Activated CD4-positive, alpha-beta T cell treated with anti-CD3 and anti-CD28 coated beads for 4 hours (primary cell): ENCODE measurements at places on chromosomes 13 and 19.

GRCh38 chr19:4449022-4449638 is 8.5 kb downstream of the UBXN6 start:
- no peak for DNase-seq

- DNase-seq: no peak
Observed at GRCh38 chr19:57850553-57851017, 926 bp downstream of the ZNF587 start.

DNA sequence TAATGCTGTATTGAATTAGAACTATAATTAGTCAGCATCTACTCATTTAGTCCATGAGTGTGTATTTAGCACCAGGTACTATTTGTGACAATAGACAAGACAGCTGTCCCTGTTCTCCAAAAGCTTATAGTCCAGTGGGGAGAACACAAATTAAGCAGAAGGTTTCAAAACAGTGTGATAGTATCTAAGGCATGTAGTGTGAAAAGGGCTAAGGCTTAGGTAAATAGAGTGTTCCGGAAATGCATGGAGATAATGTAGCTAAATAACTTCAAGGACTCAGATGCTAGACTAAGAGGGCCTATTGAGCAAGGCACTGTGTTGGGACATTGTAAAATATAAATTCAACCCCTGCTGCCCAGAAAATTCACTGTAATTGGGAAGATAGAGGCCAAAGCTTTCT is 144.1 kb upstream of the MIR17HG start:
- no peak for DNase-seq

DNA sequence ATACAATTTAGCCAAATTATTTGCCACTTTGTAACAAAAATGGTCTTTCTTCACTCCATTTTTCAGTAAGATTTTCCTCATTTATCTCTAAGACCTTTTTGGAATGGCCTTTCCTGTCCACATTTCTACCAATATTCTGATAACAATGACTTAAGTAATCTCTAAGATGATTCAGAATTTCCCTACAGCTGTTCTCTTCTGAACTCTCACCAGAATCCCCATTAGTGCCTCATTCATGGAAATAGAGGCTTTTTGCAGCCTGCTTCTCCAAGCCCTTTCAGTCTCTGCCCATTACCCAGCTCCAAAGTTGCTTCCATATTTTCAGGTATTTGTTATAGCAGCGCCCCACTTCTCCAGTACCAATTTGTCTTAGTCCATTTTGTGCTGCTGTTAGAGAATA is 867.0 kb downstream of the GPC5 start:
- no peak for DNase-seq

DNA sequence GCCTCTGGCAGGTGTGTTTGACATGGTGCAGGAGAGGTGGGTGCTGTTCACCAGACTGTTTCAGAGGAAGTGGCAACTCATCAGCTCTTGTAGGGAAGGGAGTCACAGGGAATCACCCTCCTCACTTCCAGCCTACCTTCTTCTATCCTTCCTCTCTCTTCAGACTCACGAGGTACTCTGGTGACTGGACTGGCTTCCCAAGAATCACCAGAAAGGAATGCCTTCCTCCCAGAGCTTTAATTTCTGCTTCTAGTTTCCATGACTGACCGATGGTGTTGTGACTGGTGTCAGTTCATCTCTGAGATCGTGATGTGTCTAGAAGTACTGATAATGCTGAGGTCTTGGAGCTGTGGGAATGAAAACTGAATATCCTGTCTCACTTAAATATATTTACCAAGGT is 247.3 kb downstream of the KCTD12 start:
- no peak for DNase-seq

- no peak for DNase-seq
Observed at GRCh38 chr13:44542361-44542760, 33.8 kb downstream of the TSC22D1 start.

GRCh38 chr19:17706750-17707181 is 12.5 kb upstream of the MAP1S start:
- no peak for DNase-seq

GRCh38 chr13:93882086-93882651 is 597.3 kb downstream of the DCT start:
- DNase-seq: no peak

- DNase-seq: no peak
Observed at GRCh38 chr13:42280537-42280936, 8.6 kb downstream of the AKAP11 start.

DNA sequence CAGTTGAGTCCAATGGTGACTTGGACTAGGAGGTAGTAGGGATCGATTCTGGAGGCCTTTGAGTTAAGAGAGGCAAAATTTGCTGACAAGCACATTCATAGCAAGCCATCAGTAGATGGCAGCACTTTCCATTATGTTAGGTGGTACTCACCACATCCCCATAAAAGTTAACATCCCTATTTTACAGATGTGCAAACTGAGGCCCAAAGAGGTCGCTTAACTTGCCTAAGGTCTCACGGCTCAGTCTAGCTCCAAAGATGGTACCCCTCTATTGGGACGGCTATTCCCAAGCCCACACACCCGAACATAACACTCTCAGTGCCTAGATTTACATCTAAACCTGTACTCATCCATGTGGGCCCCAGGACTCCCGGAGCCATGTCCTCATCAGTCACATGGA is 21.5 kb upstream of the FOSB start:
- DNase-seq: no peak

DNA sequence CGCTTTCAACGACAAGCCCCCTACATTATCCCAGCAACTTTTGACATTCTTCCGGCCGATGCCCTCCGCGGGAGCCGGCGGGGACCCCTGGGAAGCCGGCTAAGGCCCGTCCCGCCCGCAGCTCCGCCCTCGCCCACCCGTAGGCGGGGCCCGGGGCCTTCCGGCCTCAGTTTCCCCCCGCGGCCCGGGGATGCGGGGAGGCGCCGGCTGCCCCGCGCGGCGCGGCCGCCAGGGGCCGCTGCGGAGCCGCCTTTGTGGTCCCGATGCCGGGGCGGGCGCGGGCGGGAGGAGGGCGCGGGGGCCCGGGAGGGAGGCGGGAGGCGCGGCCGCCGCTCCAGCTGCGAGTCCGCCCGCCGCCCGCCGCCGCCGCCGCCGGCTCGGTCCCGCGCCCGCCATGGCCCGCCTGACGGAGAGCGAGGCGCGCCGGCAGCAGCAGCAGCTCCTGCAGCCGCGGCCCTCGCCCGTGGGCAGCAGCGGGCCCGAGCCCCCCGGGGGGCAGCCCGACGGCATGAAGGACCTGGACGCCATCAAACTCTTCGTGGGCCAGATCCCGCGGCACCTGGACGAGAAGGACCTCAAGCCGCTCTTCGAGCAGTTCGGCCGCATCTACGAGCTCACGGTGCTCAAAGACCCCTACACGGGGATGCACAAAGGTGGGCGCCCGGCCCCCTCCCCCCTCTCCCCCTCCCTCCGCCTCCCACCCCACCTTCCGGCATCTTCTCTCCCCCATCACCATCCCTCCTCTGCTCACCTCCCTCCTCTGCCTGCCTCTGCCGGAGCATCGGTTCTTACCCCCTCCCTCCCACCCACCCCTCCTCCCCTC is at the start of gene CELF5:
CELF5 (plus strand) TSS at position 316 of the 823 bp plus-strand sequence; CDS start at position 395, 79 bp downstream.
- DNase-seq: peak; percentile 58

DNA sequence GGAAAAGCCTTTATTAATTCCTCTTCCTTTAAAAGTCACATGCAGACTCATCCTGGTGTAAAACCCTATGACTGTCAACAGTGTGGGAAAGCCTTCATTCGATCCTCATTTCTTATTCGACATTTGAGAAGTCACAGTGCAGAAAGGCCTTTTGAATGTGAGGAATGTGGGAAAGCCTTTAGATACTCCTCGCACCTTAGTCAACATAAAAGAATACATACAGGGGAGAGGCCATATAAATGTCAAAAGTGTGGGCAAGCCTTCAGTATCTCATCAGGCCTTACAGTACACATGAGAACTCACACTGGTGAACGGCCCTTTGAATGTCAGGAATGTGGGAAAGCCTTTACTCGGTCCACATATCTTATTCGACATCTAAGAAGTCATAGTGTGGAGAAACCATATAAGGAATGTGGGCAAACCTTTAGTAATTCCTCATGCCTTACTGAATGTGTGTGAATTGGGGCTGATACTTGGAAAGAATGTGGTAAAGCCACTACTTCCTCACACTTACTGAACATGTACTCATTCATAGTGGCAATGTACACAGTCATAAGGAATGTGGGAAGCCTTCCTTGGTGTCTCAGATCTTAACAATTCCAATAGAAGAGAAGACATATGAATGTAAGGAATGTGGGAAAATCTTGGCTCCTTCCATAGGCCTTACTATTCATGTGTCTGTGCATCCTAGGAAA is 18.8 kb downstream of the ZNF559 start:
- DNase-seq: no peak

- DNase-seq: no peak
Observed at GRCh38 chr19:18339723-18340122, 675 bp upstream of the PGPEP1 start.

- DNase-seq: peak; percentile 71
Observed at GRCh38 chr19:18251587-18252369, 22.5 kb downstream of the IQCN start.

DNA sequence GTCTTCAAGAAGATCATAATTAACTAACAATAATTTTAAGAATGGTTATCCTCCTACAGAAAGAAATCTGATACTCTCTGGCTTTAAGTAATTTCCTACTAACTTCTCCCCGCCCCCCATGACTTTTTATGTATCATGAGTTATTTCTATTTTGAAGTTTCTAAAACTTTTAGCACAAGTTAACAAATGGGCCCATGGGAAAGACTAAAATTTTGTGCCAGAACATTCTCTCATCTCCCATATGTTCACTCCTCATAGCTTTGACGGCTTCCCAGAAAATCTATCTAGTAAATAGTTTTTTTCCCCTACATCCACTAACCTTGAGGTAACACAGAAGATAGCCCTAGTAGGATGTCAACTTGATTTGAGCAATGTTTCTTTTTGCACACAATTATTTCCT is 148.3 kb downstream of the POSTN start:
- DNase-seq: no peak

GRCh38 chr19:6126335-6126974 is 9.0 kb upstream of the ACSBG2 start:
- no peak for DNase-seq

DNA sequence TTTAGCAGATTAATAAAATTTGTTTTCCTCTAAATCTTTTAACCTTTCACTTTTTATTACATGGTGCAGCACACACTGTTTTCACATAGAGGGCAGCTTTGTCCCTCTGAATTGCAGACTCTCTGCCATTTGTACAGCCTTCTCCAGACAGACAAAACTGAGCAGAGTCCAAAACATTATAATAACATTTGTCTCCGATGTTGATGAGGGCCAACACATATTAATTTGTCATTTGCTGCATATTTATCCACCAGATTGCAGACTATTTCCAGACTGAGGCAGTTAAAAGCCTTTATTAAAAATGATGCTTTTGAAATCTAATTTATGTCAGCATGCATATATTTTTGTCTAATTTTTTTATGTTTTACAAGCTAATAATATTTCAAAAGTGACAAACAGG is 1251.9 kb upstream of the SLC10A2 start:
- DNase-seq: no peak

DNA sequence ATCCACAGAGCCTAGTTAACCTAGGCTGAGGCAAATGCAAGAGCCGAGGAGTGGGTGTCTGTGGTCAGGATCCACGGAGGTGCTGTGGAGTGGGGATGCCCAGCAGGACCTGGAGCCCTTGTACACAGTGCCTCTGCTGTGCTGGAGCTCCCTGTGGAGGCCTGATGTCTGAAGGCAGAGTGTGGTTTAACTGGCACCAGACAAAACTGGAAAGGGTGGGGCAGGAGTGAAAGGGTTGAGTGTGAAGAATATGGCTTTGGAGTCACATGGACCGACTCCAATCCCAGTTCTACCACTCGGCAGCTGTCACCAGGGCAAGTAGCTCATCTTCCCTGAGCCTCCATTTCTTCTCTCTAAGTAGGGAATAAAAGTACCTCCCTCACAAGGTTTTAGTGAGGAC is 60.3 kb upstream of the GPR12 start:
- no peak for DNase-seq

DNA sequence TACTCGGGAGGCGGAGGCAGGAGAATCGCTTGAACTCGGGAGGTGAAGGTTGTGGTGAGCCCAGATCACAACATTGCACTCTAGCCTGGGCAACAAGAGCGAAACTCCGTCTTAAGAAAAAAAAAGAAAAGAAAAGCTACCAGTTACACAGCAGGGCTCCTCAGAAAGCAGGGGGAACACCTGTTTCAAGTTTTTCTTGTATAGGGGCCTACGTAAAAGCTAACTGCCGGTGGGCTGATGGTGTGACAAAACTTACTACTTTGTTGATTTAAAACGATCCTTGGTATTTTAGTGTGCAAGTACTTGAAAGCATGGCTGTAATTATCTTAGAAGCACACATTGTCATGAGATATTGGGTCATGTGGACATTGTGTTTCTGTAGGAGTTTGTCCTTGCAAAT is 15.7 kb upstream of the ERVV-1 start:
- DNase-seq: no peak

- DNase-seq: no peak
Observed at GRCh38 chr13:70662231-70662940, 554.1 kb upstream of the KLHL1 start.

- DNase-seq: no peak
Observed at GRCh38 chr13:79282976-79283375, 123.1 kb downstream of the RBM26 start.

GRCh38 chr13:40094056-40094455 is 438.6 kb downstream of the COG6 start:
- no peak for DNase-seq
